ENCODE measurements at places on chromosomes 5 and 9. TPM values are rescaled to one million over a fixed set of nuclear protein-coding genes. Genes with fewer than 3 reads are reported as not detected.

DNA sequence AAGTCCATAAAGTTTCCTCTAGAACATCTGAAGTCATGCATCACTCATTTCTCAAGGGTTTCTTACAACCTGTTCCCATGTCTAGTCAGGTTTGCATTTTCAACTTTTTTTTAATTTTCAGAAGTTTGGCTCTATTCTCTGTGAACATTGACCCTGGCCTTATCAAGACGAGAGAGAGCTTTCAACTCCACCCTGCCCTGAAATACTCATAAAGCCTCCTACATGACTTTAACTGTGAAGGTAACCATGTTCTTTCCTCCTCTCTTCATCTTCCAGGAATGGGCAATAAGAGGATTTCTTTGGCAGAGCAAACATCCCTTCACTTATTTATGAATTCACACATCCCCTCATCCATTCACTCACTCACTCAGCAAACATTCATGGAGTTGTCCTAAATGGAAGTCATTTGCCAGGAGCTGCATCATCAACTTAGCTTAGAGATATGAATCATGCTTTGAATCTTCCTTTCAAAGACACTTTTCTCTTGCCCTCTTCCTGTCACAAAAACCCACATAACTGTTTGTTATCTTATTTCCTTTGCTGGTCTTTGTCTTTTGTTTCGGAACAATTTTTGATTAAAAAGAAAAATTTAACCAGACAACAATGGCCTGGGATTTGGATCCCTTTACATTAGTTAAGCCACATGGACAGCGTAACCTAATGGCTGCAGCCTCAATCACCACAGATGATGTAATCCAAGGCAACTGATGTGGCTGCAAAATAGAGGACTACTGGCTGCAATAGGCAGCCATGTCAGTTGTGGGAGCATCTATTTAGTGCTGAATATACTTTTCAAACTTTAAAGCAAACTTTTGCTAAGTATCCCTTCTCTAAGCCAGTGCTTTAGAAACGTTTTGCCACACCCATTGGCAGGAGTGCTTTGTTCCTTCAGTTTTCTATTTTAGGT, 43.0 kb upstream of the GNAQ start:
- peak; percentile 74 for DNase-seq

DNA sequence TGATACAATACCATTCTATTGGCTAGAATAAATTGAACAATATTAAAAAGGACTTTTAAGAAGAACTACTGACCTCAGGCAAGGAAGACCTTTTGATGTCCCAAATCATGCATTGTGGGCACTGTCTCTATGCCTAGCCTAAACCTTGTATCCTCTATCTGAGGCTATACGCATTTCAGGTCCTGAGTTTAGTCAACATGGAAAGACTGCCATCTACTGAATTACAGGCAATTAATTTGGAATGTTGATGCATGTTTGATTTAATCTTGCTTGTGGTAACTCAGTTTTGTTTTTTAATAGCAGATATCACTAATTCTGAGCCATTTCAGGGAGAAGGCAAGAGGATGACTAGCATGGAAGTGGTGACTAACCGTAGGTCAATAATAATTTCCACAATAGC, 585.3 kb upstream of the CCNG1 start:
- no peak for DNase-seq

GRCh38 chr5:149404746-149405549, 25.9 kb upstream of the IL17B start:
- DNase-seq, result no peak

GRCh38 chr5:178324481-178325310, 92.1 kb upstream of the PHYKPL start:
- no peak for DNase-seq

GRCh38 chr5:139761501-139761900, 34.1 kb upstream of the PSD2 start:
- DNase-seq, result no peak

GRCh38 chr5:150587856-150588595, 52.4 kb upstream of the SYNPO start:
- no peak for DNase-seq

DNA sequence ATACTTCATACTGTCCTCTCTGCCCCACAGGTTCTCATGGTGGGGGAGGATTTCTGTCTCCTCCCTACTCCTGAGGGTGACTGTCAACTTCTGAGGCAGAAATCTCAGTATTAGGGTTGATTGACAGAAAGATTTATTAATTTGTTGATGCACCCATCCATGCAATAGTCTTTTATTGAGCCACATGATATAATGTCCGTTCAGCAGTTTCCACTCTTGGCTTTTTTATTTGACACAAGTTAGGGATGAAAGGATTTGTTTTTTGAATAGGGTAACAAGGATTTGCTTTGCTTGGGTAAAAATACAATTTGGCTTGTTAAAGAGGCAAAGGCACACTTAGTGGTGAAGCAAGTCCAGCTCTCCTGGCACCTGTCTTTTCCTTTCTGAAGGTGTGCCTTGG, 125.0 kb downstream of the ADAMTSL1 start:
- DNase-seq, result no peak

DNA sequence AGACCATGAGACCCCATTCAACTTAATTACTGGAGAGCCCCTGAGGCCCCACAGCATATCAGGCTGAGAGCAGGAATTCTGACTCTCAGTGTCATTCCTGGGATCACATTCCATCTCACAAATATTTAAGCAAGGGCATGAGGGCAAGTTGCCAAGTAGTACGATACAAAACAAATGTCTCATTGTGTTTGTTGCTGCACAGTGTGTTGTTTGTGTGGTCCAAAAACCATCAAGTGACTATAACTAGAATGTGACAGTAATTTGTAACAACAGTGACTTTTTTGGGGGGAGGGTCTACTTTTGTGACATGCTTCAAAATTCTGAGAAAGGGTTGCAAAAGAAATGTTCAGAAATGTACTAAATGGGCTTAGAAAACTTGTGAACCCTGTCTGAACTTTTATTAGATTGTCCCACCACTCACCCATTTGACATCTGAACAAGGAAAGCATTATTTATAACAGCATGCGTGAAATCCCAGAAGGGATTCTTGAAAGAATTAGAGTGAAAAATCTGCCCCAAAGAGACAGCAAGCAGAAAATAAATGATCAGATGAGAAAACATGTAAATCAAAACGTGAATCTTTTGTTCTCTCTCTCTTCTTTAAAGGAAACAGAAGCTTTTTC, 347.0 kb downstream of the NTRK2 start:
- DNase-seq, result no peak

- no peak for DNase-seq
Measured at GRCh38 chr5:117559005-117559844, 984.6 kb upstream of the SEMA6A start.

DNA sequence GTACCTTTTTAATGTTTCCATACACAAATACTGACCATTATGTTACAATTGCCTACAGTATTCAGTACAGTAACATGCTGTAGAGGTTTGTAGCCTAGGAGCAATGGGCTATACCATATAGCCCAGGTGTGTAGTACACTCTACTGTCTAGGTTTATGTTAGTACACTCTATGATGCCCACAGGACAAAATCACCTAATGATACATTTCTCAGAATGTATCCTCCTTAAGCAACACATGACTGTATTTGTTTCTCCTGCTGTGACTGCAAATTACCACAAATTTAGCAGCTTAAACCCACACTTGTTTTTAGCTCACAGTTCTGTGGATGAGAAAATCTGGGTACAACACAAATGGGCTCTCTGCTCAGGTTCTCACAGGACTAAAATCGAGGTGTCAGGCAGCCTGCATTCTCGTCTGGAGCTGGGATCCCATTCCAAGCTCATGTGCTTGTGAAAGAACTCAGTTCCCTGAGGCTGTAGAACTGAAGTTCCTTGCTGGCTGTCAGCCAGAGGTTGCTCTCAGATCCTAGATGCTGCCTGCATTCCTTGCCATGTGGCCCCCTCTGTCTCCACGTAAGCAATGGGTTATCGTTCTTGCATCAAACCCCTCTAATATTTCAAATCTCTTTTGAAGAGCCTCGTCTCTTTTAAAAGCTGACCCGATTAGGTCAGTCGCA, 38.6 kb upstream of the PIK3R1 start:
- DNase-seq, result no peak

DNA sequence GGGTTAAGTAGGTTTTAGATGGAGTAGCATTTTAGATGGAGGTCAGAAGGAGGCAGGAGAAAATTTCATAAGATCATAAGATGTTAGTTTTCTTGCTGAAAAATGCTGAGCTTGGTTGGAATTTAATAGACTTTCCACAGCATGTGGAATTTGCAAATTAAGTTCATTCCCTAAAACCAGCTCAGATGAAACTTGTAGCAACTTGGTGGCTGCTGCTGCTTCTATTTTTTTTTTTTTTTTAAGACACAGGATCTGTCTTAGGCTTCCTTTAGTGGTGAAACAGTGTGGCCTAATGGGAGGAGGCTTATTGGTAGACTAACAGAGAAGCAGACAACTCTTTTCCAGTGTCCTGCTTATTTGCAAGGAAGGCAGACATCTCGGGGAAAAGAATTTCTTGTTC, 154.5 kb downstream of the AOPEP start:
- peak; percentile 50 for DNase-seq

GRCh38 chr5:176784218-176785165, 25.9 kb upstream of the UNC5A start:
- DNase-seq, result no peak

DNA sequence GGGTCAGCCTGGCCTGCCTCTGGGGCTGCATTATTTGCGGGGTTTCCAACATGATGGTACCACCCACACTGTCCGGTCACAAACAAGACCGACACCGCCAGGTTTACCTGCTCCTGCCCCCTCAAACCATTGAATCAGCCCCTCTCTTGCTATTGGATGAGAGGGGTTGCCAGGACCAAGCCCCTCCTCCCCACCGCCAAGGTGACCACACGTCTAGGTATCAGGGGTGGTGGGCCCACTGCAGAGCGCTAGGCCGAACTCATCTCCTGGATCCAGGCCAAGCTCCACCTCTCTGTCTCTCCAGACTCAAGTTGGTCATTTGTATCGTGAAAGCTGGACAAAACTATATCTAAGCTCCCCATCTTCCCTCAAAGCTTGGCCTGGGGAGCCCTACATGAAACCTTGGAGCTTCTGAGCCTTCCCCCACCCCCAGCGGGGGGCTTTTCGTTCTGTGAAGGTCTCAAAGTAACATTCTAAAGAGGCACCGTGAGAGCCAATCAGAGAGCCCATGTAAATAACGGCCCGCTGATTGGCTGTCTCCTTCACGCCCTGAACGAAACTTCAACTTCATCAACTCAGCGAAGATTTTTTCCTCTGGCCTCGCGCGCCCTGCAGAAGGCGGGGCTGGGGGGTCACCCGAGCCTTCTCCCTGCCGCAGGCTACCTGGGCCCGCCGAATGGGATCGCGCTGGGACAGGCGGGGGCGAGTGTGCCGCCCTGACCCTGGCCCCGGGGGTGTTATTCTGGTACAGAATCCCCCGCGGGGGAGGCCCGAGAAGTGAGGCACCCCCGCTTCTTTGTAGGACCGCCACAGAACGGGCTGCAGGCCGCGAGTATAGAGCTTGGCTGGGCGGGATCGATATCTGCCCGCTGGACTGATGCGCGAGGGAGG, 49.6 kb upstream of the PSD2 start:
- peak; percentile 76 for DNase-seq

GRCh38 chr9:12737871-12738270, 36.9 kb upstream of the LURAP1L start:
- DNase-seq, result no peak

NOL6 gene
- total RNA-seq, result 86.7 TPM

MEGF10 gene
- total RNA-seq, result not detected

PCA3 gene
- not detected for total RNA-seq

ANGPTL2 gene
- total RNA-seq, result not detected

PCDHGA8 gene
- 0.09 TPM for total RNA-seq

PCDHAC2 gene
- not detected for total RNA-seq

PCDHB3 gene
- not detected for total RNA-seq

Data from activated CD4-positive, alpha-beta T cell treated with anti-CD3 and anti-CD28 coated beads, Interleukin-2, amount 10 ng/mL, durations not matched to agents 24 days and 14 days (primary cell).